ENCODE measurements at places on chromosomes 7 and 10.

- DNase-seq, result no peak
Measured at GRCh38 chr7:116499168-116500077, at the start of gene CAV2. Gene CAV2, plus strand, starts transcription at chr7:116499738. Its CDS starts 44 bp downstream, at chr7:116499782.

GRCh38 chr7:148337246-148337965, 253.2 kb upstream of the C7orf33 start:
- no peak for DNase-seq

GRCh38 chr7:24444666-24445440, 128.4 kb upstream of the PALS2 start:
- no peak for DNase-seq

DNA sequence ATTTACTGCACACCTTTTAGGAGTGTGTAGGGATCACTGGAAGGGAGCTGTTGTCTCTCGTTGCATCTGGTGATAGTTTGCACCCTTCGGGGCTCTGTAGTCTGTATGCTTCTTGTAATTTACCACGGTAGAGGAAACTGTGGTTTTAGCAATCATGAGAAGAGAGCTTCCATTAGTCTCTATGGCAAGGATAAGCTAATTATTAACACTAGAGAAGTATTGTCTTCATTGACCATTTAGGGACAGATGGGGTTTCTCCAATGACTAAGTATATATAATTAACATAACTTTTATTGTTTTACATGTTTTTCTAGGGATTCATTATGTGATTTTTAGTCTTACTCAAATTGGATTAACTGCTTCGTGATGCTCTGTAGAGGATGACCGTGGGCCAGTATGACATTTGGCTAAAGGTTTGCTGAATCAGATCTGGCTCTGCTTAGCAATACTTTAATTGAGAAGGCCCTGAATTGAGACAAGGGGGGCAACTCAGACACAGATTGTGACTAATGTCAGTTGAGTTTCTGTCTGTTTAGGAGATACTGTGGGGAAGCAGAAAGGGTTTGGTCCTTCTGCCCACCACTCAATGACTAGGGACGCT, 8.7 kb downstream of the SLC18A2 start:
- DNase-seq, result no peak

DNA sequence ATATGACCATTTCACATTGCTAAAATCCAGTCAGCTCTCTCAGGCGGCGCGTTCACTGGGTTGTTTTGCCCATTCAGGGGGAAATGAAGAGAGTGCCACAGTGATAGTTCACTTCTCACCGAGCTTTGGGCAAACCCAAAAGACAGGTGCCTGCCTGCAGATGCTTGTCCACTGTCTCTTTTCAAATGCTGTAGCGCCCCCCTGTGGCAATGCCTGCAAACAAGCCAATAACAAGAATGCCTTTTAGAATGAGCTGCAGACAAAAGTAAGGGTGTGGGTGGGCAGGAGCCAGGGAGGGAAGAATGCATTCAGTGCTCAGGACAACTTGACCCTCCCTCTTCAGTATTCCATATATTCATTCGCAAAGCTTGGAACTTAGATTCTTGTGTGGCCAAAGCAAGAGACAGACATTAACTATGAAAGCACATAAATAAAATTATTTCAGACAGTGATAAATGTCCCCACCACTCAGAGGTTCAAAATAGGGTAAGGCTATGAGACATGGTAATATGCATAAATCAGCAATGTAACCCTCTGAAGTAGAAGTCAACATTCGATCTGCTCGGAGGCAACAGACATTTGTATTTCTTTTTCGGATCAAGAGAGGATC, 86.9 kb downstream of the JAZF1 start:
- DNase-seq, result peak; percentile 40

DNA sequence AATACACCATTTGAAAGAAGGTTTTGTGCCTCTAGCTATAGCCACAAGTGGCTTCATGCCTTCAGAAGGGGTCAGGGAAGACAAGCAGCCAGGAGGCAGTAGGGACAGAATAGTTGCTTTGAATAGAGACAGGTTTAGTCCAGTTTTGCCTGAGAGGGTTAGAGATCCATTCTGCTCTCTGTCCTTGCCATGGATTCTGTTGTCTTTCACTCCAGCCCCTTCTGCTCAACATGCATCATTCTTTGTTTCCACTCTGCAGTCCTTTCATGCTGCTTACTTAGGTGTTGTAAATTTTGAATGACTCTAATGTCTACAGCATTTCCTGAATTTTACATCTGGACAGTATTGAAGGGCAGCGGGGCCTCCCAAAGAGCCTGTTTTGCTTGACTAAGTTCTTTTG, 60.3 kb downstream of the CNTNAP2 start:
- no peak for DNase-seq

DNA sequence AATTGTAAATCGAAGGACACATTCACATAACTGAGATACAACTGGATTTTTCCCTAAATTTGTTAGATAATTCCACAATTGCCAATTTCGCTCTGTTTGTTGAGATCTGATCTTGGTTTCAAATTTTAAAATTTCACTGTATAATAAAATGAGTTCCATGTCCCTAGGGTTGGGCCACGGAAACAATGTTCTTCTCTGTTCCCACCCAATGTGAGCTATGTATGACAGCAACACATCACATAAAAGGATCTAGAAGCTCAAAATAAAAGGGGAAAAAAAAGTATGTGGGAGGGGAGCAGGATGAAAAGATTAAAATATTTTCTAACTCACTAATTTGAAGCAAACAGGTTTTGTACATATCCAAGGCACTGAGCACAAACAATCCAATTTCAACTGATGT, 287.8 kb upstream of the MKLN1 start:
- no peak for DNase-seq

GRCh38 chr10:126169899-126170298, 218.4 kb downstream of the ADAM12 start:
- no peak for DNase-seq

DNA sequence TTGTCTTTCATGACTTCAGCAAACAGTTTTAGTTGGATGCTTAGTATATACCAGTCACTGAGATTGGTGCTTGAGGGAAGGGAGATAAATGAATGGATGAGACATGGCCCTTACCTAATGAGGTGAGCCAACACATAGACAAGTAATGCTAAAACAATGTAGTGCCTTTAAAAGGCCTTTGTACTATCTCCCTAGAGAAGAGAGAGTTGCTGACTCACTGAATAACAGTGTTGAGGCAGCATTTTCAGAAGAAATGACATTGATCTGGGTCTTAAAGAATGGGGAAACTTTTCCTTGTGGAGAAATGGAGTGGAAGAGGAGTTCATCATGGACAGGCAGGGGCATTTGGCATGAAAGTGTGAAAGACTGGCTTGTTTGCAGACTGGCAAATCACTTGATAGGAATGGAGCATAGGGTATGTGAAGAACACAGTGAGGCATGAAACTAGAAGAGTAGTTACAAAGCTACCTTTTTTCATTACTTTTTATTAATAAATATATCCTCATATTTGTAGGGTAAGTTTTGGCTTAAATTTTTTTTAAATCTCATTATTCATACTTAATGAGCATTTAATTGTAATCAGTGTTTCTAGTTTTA, 91.2 kb downstream of the KAT6B start:
- DNase-seq, result no peak

DNA sequence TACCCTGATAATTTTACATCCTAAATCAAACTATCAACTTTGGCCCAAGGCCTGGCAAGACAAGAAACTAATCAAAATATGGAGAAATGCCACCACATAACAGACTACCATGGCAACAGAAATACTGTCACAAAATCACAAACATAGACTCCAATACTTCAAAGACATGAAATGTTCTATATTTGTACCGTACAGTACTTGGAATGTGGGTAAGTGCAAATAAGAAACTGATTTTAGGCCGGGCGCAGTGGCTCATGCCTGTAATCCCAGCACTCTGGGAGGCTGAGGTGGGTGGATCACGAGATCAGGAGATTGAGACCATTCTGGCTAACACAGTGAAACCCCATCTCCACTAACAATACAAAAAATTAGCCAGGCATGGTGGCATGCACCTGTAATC, 9.2 kb downstream of the TNPO3 start:
- DNase-seq, result no peak

GRCh38 chr10:42640610-42641229, 2.4 kb upstream of the ZNF33B start:
- no peak for DNase-seq

- no peak for DNase-seq
Measured at GRCh38 chr7:100090527-100091410, 2.0 kb downstream of the COPS6 start.

- DNase-seq, result no peak
Measured at GRCh38 chr10:30781670-30782121, 152.1 kb upstream of the LYZL2 start.

GRCh38 chr10:18767981-18768380, 108.8 kb downstream of the ARL5B start:
- DNase-seq, result no peak

DNA sequence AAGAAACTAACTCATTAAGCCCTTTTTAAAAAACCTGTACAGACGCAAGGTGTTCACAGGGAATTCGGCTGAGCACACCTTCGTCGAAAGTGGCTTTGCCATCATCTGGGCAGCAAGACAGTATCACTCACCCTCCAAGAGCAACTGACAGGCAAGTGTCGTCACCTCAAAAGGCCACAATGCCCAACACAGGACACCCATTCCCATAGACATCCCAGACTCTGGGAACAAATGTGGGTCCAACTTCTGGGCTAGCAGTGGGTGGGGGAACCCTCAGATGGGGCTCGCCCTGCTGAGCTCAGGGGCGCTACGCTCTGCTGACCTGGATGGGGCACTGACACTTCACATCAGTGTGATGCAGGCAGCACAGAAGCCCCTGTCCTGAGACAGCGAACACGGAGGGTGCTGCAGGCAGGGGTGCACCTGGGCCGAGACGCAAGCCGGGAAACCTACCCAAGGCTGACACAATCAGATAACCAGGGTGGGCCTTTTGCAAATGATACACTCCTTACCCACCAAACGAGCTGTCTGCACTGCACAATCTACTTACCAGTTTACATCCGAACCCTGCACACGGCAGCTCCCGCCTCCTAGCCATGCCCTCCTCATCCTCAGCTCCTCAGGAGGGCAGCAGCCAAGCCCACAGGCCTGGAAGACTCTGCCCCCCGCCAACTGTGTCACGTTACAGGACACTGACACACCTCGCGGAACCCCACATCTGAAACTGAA, 1.7 kb downstream of the DIP2C start:
- DNase-seq, result no peak

DNA sequence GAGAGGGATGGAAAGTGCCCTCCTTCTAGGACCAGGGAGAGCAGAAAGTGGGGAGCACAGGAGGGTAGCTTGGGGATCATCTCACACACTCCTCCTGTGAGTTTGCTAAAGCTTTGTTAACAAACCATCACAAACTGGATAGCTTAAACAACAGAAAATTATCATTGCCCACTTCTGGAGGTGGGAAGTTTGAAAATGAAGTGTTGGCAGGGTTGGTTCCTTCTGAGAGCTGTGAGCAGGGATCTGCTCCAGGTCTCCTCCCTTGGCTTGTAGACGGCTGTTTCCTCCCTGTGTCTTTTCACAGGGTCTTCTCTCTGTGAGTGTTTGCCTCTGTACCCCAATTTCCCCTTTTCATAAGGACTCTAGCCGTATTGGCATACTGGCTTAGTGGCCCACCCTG, 32.0 kb upstream of the CXCL12 start:
- DNase-seq, result no peak

DNA sequence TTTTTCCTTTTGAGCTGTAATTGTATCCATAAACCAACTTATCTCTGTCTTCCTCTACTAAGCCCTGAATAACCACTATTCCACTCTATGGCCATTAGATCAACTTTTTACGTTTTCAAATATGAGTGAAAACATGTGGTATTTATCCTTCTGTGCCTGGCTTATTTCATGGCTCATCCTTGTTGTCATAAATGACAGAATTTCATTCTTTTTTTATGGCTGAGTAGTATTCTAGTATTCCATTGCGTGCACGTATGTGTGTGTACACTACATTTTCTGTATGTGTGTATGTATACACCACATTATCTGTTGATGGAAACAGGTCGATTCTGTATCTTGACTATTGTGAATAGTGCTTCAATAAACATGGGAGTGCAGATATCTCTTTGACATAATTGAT, 11.1 kb downstream of the CDK1 start:
- no peak for DNase-seq

DNA sequence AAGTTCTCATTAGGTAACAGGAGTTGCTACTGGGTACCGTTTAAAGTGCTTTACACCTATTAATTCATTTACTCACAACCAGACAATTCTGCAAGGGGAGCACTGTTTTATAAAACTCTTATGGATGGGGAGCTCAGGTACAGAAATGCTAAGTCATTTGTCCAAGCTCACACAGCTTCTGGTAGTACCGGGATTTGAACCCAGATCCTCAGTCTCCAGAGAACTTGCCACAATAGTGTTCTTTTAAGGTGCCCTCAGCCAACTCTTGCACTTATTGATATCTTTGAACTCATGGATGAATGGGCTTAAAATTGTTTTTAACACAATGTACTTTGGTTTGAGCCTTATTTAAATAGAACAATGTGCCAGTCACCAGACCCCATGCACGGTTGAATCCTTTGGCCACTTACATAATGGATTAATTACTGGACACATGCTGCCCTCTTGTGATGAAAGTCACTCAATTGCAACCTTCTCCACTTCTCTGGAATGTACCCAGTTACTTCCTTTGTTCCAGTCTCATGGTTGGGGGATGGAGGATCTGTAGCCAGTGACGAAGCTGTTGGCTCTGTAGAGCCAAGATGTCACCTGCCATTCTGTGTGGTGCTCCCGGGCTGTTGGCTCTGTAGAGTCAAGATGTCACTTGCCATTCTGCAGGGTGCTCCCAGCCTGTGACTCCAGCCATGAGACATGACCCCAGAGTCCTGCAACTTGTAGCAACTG, 65.6 kb downstream of the NOD1 start:
- peak; percentile 24 for DNase-seq

- DNase-seq, result no peak
Measured at GRCh38 chr10:103839872-103840739, 15.3 kb downstream of the SH3PXD2A start.

DNA sequence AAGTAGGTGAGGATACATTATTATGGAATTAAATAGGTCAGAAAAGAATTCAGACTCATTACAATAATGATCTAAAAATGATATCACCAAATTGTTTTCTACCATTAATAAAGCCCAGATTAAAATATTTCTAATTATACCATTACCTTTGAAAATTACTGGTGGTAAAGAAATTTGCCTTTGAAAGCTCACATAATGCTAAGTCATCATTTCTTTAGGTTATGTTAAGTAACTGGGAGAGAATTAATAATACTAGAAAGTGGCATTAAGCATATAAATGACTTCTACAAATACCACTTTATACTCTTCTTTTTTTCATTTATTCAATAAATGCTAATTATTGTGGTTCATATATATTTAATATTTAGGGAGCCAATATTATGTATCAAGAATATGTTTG, 641.2 kb upstream of the LRRTM3 start:
- DNase-seq, result no peak

DNA sequence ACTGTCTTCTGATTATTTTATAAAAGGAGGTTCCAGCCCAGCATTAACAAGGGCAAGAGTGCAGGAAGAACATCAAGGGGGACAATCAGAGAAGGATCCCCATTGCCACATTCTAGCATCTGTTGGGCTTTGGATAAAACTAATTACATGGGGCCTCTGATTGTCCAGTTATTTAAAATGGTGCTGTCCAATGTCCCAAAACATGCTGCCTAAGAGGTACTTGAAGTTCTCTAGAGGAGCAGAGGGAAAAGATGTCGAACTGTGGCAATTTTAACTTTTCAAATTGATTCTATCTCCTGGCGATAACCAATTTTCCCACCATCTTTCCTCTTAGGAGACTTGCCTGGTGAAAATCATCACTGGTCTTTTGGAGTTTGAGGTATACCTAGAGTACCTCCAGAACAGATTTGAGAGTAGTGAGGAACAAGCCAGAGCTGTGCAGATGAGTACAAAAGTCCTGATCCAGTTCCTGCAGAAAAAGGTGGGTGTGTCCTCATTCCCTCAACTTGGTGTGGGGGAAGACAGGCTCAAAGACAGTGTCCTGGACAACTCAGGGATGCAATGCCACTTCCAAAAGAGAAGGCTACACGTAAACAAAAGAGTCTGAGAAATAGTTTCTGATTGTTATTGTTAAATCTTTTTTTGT, 2.3 kb downstream of the IL6 start:
- no peak for DNase-seq

All from CD4-positive, alpha-beta T cell treated with Interleukin-4 for 1 hour (primary cell).